Gastroesophageal sphincter (tissue), 4 donors: ENCODE measurements at places on chromosomes 2 and 18. TPM values are rescaled to one million over a fixed set of nuclear protein-coding genes. Genes with fewer than 3 reads are reported as not detected.

DNA sequence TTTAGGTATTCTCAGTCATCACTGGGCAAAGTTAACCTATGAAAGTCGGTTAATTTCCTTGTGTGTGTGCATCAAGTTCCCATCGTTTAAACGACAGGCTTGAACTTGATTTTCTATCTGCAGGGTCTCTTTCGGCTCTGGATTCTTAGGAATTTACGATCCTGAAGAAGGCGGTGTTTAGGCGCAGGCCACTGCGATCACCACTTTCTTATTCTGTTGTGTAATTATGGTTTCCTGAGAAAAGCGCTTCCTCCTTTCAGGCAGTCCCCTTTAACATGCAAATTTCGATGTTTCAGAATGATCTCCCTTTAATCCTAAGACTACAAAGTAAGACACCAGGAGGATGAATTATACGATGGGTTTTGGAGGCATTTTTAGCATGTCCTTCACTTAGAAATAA is 27.9 kb upstream of the MBP start:
- no peak for ATAC-seq

DNA sequence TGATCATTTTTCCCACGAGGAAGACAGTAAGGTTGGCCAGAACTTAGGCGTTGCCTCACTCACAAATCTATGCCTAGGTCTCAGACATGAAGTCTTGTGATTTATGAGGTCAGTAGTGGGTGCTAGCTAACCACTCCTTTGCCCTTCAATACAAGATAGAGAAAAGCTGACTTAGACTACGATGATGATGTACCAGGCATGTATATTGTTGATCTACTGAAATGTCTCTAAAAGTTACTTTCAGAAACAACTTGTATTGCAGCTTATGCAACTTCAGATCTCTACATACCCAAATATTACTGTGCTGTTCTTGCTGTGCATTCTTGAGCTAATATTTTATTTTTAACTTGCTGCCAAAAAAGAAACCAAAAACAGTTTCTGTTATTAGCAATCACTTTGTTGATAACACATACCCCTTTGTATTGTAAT is 30.6 kb downstream of the MAPRE2 start:
- no peak for ATAC-seq

DNA sequence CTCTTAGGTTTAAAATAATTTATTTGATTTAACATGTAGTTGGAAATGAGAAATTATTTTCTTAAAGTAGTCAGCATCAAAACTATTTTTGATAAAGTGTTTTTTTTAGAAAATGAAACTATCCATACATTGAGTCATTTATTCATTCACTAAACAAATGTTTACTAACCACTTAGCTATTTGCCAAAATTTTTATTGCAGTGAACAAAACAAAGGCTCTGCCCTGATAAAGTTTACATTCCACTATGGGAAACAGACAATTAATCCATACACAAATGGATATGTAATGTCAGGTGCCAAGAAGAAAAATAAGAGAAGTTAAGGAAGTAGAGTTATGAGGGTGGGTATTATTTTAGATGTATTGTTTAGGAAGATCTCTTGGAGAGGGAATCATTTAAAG is 19.1 kb upstream of the CCDC178 start:
- no peak for ATAC-seq

DNA sequence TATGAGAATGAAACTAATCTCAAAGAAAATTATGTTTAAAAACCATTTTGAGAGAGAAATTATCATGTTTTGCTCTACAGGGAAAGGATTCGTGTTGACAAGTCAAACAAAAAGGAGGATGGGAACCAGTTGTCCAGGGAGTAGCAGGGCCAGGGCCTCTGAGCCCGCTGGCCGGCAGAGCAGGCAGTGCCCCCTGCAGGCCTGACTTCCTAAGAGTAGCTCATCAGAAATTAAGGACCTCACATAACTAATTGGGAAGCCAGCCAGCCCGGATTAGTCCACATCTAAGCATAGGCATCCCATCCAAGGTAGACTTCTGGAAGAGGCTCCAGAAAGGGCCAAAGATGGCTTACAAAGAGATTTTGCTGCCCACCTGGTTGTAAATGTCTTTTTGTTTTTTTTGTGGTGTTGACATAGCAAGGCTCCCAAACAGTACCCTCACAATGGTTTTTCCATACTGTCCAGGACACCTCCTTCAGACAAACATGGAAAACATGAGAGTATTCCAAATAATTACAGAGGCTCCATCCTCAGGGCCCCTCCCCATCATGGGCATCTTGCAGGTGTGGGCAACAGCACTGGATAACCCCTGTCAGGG is 241.2 kb upstream of the TANK start:
- no peak for ATAC-seq

DNA sequence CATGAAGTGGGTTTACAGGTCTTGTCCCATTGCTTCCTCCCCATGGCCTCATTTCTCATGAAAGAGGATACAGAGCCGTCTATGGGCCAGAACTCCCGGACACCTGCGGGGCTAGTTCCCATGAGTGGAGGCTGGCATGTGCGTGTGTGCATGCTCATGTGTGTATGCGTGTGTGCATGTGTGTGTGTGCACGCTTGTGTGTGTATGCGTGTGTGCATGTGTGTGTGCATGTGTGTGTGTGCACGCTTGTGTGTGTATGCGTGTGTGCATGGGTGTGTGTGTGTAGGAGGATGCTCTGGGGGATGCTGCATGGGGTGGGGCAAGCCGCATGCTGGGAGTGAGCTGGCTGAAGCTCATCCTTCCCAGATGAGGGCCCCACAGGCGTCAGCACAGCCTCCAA is 20.8 kb downstream of the INHBB start:
- ATAC-seq: no peak

Gene GLI2
- 12.8 TPM for total RNA-seq
